Tibial artery (tissue), 4 donors: ENCODE measurements at places on chromosomes 4 and X.
A peak's percentile ranks its signal among the peaks of the same experiment; 100 is the strongest.

- no peak overlapping the region for H3K4me3 ChIP-seq
- no peaks in the 10 kb centered on the region for H3K4me1 ChIP-seq
- no peaks in the 10 kb centered on the region for H3K36me3 ChIP-seq
Measured at GRCh38 chr4:179671609-179672008, 2229.4 kb upstream of the AGA start.

- no peaks in the 10 kb centered on the region for H3K36me3 ChIP-seq
- H3K4me3 ChIP-seq = no peak overlapping the region
- H3K27ac ChIP-seq = no peak overlapping the region
- DNase-seq = no peak
- H3K27me3 ChIP-seq = no peaks in the 10 kb centered on the region
Measured at GRCh38 chr4:73021634-73022033, 47.9 kb downstream of the COX18 start.

- H3K27me3 ChIP-seq = no peaks in the 10 kb centered on the region
- no peaks in the 10 kb centered on the region for H3K36me3 ChIP-seq
- no peak overlapping the region for H3K27ac ChIP-seq
- peak; percentile 72 for DNase-seq
- H3K4me1 ChIP-seq = no peaks in the 10 kb centered on the region
Measured at GRCh38 chrX:20442597-20442996, 175.9 kb upstream of the RPS6KA3 start.

DNA sequence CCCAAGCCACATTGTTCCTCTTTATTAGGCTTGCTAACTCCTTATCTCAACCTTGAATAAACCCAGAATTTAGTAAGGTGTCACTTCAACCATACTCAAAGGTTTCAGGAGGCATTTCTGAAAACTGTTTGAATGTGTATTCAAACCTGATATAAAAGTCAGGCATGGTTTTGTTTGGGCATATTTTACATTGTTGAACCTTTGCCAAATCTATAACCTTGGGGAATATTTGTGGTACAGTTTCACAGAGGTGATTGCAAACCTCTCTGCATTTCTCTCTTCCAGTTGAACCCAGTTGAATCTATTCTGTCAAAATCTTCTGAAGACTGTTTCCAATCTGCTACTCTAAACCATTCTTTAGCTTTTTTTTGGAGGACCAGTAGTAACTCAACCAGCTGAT, 409.0 kb downstream of the TECRL start:
- H3K36me3 ChIP-seq = no peaks in the 10 kb centered on the region
- H3K4me1 ChIP-seq = no peaks in the 10 kb centered on the region
- no peak for DNase-seq
- H3K27me3 ChIP-seq = no peaks in the 10 kb centered on the region

- H3K36me3 ChIP-seq = no peaks in the 10 kb centered on the region
- no peaks in the 10 kb centered on the region for H3K4me1 ChIP-seq
- DNase-seq = no peak
- no peak overlapping the region for H3K4me3 ChIP-seq
- peaks cover 39% of the 10 kb centered on the region for H3K27me3 ChIP-seq
Measured at GRCh38 chr4:6019316-6020263, 1.4 kb upstream of the C4orf50 start.

DNA sequence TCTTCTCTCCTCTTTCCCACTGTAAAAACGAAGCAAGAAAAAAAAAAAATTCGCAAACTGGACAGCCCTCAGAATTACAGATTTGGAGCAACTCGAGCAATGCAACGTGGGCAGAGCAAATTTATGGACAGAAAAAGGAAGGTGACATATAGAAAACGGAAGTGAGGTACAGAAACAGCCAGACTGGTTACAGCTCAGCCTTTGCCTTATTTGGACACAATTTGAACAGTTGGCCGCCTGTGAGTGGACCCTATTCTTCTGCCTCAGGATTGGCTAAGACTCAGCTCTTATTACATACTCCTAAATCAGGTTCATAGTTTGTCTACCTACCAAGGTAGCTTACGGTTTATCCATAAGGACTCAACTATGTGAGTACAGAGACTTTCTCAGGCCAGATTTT, 98.8 kb downstream of the SOWAHB start:
- no peak overlapping the region for H3K4me3 ChIP-seq
- H3K36me3 ChIP-seq = no peaks in the 10 kb centered on the region
- H3K27ac ChIP-seq = no peak overlapping the region
- no peak for DNase-seq
- peaks cover 3% of the 10 kb centered on the region for H3K4me1 ChIP-seq

GRCh38 chr4:68267433-68267944, 22.0 kb upstream of the TMPRSS11B start:
- H3K36me3 ChIP-seq = no peaks in the 10 kb centered on the region
- no peak overlapping the region for H3K4me3 ChIP-seq
- no peaks in the 10 kb centered on the region for H3K27me3 ChIP-seq
- H3K4me1 ChIP-seq = no peaks in the 10 kb centered on the region
- no peak for DNase-seq

DNA sequence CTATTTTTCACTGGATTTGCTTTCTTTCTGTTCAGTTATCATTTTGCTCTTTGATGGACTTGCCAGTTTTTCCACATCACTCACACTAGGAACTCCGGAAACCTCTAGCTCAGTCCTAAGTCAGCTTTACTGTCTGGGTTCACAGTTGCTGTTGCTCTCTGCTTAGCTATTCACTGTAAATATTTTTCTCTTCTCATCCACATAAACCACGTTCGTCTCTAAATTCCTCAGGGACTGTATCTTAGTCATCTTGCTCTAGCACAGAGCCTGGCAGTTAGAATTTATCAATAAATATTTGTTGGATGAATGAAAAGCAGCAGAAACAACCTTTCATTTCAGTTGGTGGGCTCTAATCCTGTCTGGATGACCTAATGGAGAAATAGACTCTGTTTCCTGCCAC, 119.4 kb upstream of the DMD start:
- DNase-seq = no peak
- H3K4me1 ChIP-seq = no peaks in the 10 kb centered on the region

DNA sequence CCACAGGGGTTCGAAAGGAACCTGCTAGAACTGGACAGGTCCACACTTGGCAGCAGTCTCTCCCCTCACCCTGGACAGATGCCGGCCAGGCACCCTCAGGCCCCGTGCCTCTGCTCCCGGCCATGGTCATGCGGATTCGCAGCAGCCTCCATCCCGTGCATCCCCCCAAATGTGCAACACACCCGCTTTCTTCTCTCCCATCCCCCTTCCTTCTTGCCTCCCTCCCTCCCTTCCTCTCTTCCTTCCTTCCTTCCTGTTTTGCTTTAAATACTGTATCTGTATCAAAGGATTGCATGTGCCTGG, 35.0 kb upstream of the HMX1 start:
- H3K4me3 ChIP-seq = no peak overlapping the region
- no peak overlapping the region for H3K27ac ChIP-seq
- no peak for DNase-seq
- no peaks in the 10 kb centered on the region for H3K4me1 ChIP-seq

DNA sequence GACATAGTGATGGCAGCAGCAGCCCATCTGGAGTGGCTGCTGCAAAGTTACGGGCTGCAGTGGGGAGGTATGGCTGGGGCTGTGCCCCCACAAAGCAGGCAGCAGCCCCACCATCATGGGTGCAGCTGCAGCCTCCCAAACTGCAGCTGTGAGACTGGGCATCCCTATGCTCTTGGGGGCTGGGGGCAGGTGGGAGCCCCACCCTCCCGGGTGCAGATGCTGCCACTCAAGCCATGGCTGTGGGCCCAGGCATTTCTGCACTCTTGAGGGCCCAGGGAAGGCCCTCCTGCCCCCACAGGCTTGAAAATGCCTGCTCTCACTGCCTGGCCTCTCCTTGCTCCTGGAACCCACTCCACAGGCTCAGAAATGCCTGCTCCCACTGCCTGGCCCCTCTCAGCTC, 389.4 kb downstream of the TEX13C start:
- H3K27ac ChIP-seq = no peak overlapping the region
- no peak overlapping the region for H3K4me3 ChIP-seq

DNA sequence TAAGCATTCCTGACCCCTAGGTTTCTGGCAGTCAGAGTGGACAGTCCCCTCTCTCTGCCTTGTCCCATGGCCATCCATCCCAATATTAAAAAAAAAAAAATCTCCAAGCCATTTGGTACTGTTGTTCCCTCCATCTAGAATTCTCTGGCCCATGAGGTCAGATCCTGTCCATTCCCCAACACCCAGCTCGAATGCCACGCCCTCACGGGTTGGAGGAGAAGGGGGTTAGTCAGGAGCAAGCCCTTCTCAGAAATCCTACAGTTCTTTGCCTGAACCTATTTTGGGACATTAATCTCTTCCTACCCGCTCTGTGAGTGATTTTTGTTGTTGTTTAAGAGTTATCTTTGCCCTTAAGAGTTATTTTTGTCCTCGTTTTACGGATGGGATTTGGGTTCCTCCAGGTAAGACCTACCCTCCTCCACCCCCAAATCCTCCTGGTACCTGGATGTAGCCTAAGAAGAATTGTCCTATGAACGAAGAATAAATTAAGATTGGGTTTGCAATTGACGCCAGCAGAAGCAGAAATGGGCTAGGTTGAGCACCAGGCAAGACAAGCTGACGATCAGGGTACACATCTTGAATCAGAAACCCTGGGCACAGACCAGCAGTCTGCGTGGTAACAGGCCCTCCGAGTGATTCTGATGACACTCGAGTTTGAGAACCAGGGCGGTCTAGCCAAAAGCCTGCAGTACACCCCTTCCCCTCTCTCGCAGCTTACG, 977 bp downstream of the RNF175 start:
- peak overlapping the region; percentile 61 for H3K4me3 ChIP-seq
- no peak overlapping the region for H3K27ac ChIP-seq
- H3K27me3 ChIP-seq = no peaks in the 10 kb centered on the region
- H3K36me3 ChIP-seq = no peaks in the 10 kb centered on the region
- DNase-seq = no peak

DNA sequence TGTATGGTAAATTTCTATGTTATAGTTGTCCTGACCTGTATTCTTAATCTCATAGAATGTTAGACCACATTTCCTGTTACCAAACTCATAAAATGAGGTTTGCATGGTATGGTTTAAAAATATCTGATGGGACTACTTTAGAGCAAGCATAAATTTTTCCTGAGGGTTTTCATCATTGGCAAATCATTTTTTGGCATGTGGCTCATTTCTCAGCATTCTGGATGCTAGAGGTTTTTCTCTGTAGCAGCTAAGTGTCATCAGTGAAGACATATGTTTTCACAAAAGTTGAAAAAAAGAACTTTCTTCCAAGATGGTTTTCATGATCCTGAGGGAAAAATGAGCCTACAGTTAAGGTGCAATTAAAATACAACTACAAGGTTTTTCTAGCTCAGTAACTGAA, 503.5 kb upstream of the FAM47C start:
- H3K4me3 ChIP-seq = no peak overlapping the region
- no peaks in the 10 kb centered on the region for H3K36me3 ChIP-seq
- no peaks in the 10 kb centered on the region for H3K27me3 ChIP-seq

- H3K4me1 ChIP-seq = peaks cover 23% of the 10 kb centered on the region
- H3K27ac ChIP-seq = peak overlapping the region; percentile 74
- DNase-seq = peak; percentile 71
Measured at GRCh38 chr4:99205153-99205979, 13.7 kb downstream of the ADH6 start.

- no peaks in the 10 kb centered on the region for H3K27me3 ChIP-seq
- H3K27ac ChIP-seq = no peak overlapping the region
- no peak overlapping the region for H3K4me3 ChIP-seq
Measured at GRCh38 chr4:110154582-110154981, 43.8 kb downstream of the ELOVL6 start.

- H3K27me3 ChIP-seq = no peaks in the 10 kb centered on the region
- DNase-seq = no peak
- no peak overlapping the region for H3K27ac ChIP-seq
- H3K36me3 ChIP-seq = no peaks in the 10 kb centered on the region
Measured at GRCh38 chrX:154430479-154430878, 2.0 kb downstream of the ATP6AP1 start.

DNA sequence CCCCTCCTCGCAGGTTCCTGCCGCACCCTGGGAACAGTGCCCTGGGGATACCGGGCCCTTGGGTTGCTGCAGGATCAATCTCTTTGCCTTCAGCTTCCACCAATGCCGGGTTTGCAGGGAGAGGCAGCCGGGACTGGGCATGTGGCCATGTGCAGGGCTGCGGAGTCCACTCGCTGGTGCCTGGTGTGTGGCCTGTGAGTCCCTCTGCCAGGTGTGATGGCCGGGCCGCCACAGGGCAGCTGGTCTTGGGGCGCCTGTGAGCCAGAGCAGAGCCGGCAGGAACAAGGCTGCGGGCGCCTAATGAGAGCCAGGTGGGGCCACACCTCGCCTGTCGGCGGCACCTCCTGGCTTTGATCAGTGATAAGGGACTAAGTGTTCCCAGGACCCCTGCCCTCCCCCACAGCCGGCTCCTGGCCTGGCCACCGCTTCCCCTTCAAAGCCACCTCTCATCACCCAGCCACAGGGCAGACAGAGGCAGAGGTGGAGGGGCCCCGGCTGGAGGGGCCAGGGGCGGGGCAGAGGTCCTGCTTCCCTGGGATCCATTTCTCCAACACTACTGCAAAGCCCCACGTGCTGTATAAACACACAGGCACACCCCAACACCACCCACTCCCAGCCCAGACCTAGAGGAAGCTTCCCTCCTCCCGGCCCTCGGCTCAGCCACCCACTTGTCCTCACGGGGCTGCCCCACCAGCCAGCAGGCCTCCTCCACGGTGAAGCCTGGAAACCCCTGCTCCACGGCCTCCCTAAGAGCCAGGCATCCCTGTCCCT, 132.7 kb downstream of the CPZ start:
- H3K27ac ChIP-seq = no peak overlapping the region
- DNase-seq = peak; percentile 57
- no peak overlapping the region for H3K4me3 ChIP-seq
- no peaks in the 10 kb centered on the region for H3K4me1 ChIP-seq
- H3K36me3 ChIP-seq = no peaks in the 10 kb centered on the region

DNA sequence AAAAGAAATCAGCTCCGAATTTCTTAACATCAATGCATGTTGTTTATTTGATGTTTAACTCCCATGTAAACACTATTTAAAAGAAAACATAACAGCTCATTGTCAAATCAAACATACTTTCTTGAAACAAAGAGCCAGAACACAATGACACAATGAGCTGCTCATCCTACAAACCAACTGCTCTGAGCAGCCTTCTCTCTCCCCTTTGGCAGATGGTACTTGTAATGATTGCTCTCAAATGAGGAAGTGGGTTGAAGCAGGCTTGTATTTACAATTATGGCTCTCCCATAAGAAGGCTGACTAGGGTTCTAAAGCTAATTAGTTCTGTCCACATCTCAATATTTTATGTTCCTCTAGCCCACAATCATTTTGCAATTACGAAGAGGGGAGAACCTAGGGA, 637.8 kb upstream of the ADGRL3 start:
- DNase-seq = no peak
- no peak overlapping the region for H3K27ac ChIP-seq
- H3K4me3 ChIP-seq = no peak overlapping the region
- no peaks in the 10 kb centered on the region for H3K36me3 ChIP-seq

GRCh38 chr4:142386856-142387255, 459.2 kb downstream of the INPP4B start:
- H3K27ac ChIP-seq = no peak overlapping the region
- no peaks in the 10 kb centered on the region for H3K36me3 ChIP-seq
- DNase-seq = no peak
- H3K27me3 ChIP-seq = no peaks in the 10 kb centered on the region
- H3K4me1 ChIP-seq = no peaks in the 10 kb centered on the region

GRCh38 chr4:997375-998071, 4.3 kb upstream of the SLC26A1 start:
- peaks cover 4% of the 10 kb centered on the region for H3K36me3 ChIP-seq
- no peak for DNase-seq
- H3K27me3 ChIP-seq = no peaks in the 10 kb centered on the region
- no peaks in the 10 kb centered on the region for H3K4me1 ChIP-seq
- peak overlapping the region; percentile 14 for H3K4me3 ChIP-seq
